Activated naive CD4-positive, alpha-beta T cell treated with anti-CD3 and anti-CD28 coated beads for 36 hours (primary cell): ENCODE measurements at places on chromosomes 5 and 9. TPM values are rescaled to one million over a fixed set of nuclear protein-coding genes. Genes with fewer than 3 reads are reported as not detected.

The PPP1R2B gene
- not detected for total RNA-seq

The PCDHB3 gene
- total RNA-seq = not detected

The OR1J2 gene
- not detected for total RNA-seq

The COL5A1 gene
- total RNA-seq = 0.10 TPM

The CKS2 gene
- total RNA-seq = 278 TPM

The MVB12B gene
- total RNA-seq = 2.6 TPM

DNA sequence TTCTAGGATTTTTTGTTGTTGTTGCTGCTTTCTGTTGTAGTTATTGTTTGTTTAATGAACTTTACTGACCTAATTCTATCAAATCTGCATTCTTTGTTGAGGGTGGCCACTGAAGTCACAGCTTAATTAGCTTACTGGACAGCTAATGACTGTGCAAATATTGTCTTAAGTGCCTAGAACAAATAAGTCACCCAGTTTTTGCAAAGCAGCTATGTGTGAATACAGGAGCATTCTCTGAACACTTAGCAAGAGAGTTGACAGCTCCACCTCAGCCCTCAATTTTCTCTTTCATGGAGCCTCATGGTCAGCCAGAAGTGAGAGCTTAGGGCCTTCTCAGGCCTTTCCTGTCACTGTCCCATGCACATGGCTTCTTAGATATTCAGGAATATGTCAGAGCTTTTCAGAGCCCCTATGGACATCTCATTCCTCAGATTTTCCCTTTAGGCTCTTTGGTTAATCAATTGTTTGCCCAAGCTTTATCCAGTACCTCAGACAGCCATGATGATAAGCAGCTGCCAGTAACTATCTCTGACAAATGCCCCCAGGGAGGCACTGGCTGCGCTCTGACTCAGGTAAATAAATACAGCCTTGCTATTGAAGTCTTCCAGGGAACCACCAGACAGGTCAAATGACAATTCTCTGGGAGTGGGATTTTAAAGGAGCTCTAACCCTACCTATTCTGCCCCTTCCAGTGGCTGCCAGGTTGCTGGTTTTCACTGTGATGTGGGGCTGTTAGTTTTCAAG lies 241.4 kb upstream of the IL12B start:
- no peak overlapping the region for H3K27ac ChIP-seq
- no peak overlapping the region for H3K4me3 ChIP-seq
- H3K4me1 ChIP-seq = no peaks in the 10 kb centered on the region
- DNase-seq = no peak

GRCh38 chr5:64742411-64742810 lies 26.1 kb downstream of the SREK1IP1 start:
- DNase-seq = no peak
- no peak overlapping the region for H3K4me3 ChIP-seq
- H3K27me3 ChIP-seq = no peaks in the 10 kb centered on the region
- no peak overlapping the region for H3K27ac ChIP-seq
- H3K4me1 ChIP-seq = peaks cover 12% of the 10 kb centered on the region

DNA sequence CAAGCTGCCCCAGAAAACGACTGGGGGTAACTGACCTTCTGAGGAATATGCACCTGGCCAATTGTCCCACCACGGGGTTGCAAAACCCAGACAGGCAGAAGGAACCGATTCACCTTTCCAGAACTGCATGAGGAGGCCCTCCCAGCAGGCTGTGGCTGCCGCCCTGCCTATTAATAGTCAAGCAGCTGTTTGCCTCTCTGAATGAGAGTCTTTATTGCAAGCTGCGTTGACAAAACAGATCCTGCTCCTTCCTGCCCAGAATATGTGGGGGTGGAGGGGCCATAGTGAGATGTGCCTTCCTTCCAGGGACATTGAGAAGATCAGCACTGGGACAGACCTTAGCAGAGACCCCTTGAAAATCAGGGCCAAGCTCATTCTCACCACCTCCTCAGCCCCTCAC lies 18.3 kb upstream of the TCOF1 start:
- H3K27ac ChIP-seq = no peak overlapping the region
- H3K36me3 ChIP-seq = no peaks in the 10 kb centered on the region
- H3K4me3 ChIP-seq = no peak overlapping the region
- no peaks in the 10 kb centered on the region for H3K4me1 ChIP-seq
- no peaks in the 10 kb centered on the region for H3K27me3 ChIP-seq

GRCh38 chr5:147055089-147055826 lies 176.7 kb upstream of the PPP2R2B start:
- H3K27ac ChIP-seq = no peak overlapping the region
- peaks cover 8% of the 10 kb centered on the region for H3K27me3 ChIP-seq
- no peak overlapping the region for H3K4me3 ChIP-seq

DNA sequence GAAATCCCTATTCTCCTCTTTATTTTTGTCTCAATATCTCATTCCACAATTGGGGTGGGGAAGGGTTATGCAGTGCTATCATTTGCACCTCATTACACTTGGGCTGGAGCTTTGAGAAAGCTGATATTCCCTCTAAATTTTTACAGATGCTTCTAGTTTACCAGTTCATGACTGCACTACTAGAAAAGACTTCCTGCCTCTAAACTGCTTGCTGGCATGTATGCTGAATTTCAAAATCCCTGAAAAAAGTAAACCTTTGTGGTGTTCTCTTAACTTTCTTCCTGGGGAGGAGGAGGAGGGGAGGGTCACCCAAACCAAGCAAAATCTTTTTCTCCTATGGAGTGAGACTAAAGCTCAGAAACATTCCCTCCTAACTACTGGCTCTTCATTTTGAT lies 45.1 kb downstream of the BNC2 start:
- H3K27ac ChIP-seq = no peak overlapping the region
- H3K36me3 ChIP-seq = no peaks in the 10 kb centered on the region
- H3K4me3 ChIP-seq = no peak overlapping the region
- peaks cover 11% of the 10 kb centered on the region for H3K27me3 ChIP-seq
- DNase-seq = no peak

- H3K36me3 ChIP-seq = no peaks in the 10 kb centered on the region
- no peaks in the 10 kb centered on the region for H3K27me3 ChIP-seq
- no peak overlapping the region for H3K4me3 ChIP-seq
- no peak overlapping the region for H3K27ac ChIP-seq
Observed at GRCh38 chr9:99178912-99179872, 42.5 kb downstream of the ALG2 start.

DNA sequence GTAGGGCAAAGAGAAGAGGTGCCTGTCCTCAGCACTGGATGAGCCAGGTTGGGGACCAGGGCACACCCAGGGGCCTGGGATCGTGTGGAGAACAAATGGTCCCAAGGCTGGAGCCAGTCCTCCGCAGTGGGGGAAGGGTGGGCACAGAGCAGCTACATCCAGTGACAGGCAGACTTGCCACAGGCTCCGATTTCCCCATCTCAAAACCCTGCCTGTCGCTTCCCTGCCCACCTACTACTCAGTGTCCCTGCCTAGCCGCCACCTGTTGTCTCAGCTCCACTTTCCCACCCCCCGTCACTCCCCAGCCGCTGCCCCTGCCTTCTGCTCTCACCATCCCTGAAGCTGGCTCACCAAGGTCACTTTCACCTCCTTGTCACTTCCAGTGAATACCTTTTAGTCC lies 13.9 kb upstream of the ENHO start:
- H3K4me3 ChIP-seq = no peak overlapping the region
- peaks cover 13% of the 10 kb centered on the region for H3K27me3 ChIP-seq
- H3K27ac ChIP-seq = no peak overlapping the region
- no peaks in the 10 kb centered on the region for H3K4me1 ChIP-seq
- DNase-seq = no peak

DNA sequence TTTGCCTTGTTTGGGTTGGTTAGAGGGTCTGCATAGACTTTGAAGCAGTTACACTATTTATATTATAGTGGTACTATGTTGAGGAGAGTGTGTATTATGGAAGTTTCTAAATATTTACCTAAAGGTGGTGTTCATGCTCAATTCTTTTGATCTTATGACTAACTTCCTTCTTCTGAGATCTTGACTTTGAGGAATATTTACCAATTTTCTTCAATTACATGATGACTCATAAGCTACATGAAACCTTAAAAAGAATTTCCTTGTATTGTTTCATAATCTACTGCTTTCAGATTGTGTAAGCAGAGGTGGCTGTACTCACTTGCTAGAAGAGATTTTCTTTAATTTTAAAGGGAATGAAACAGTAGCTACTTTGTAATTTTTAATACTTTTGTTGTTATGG lies 276.1 kb downstream of the TAF11L14 start:
- no peak overlapping the region for H3K4me3 ChIP-seq
- no peaks in the 10 kb centered on the region for H3K4me1 ChIP-seq
- H3K27me3 ChIP-seq = no peaks in the 10 kb centered on the region
- no peak overlapping the region for H3K27ac ChIP-seq
- H3K36me3 ChIP-seq = no peaks in the 10 kb centered on the region
- DNase-seq = no peak

DNA sequence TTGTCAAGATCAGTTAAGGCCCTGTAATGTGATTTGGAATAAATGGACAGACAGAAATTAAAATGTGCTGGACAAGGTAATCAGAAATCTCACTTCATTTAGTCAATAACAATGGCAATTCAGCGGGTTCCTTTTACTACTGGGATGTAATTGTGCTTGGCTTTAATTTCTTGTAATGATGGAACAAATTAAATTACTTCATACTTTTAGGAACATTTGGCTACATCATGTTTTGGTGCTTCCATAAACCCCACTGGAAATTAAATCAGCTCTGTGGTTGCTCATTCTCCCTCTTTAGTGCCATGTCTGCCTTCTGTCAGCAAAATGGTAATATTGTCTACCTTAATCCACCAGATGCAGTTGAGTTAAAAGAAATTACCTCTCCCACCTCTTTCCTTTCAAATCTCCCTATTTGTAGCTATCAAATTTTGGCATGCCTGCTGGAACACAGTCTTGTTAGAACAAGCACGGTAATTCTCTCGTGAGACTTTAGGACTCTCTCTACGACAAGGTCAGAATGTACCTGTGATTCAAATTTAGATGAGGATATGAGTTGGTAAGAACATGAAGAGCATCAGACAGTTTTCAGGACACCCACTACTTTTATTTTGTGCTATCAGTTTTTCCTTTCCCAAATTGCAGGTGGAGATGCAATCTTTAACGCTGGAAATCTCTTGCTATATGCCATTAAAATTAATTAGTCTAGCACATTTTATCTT lies 476.3 kb downstream of the RAB3C start:
- DNase-seq = no peak
- no peaks in the 10 kb centered on the region for H3K36me3 ChIP-seq
- H3K4me3 ChIP-seq = no peak overlapping the region
- H3K27me3 ChIP-seq = no peaks in the 10 kb centered on the region
- H3K27ac ChIP-seq = no peak overlapping the region

GRCh38 chr9:80078826-80079225 lies 507.1 kb downstream of the TLE4 start:
- no peak overlapping the region for H3K27ac ChIP-seq
- H3K4me1 ChIP-seq = no peaks in the 10 kb centered on the region
- no peaks in the 10 kb centered on the region for H3K36me3 ChIP-seq
- no peaks in the 10 kb centered on the region for H3K27me3 ChIP-seq
- DNase-seq = no peak
- H3K4me3 ChIP-seq = no peak overlapping the region

GRCh38 chr5:92574023-92574422 lies 1007.0 kb downstream of the NR2F1-AS1 start:
- DNase-seq = no peak
- no peaks in the 10 kb centered on the region for H3K4me1 ChIP-seq
- H3K4me3 ChIP-seq = no peak overlapping the region
- H3K27me3 ChIP-seq = no peaks in the 10 kb centered on the region
- H3K36me3 ChIP-seq = no peaks in the 10 kb centered on the region

- DNase-seq = no peak
- no peaks in the 10 kb centered on the region for H3K36me3 ChIP-seq
- H3K27me3 ChIP-seq = peaks cover 9% of the 10 kb centered on the region
Observed at GRCh38 chr5:168796000-168796399, 216.8 kb upstream of the PANK3 start.

GRCh38 chr5:171980792-171981191 lies 25.6 kb downstream of the FBXW11 start:
- H3K27ac ChIP-seq = no peak overlapping the region
- H3K4me3 ChIP-seq = no peak overlapping the region
- no peaks in the 10 kb centered on the region for H3K27me3 ChIP-seq
- H3K36me3 ChIP-seq = peaks cover 44% of the 10 kb centered on the region
- no peak for DNase-seq
- peaks cover 54% of the 10 kb centered on the region for H3K4me1 ChIP-seq

GRCh38 chr5:154523104-154523503 lies 45.1 kb upstream of the HAND1 start:
- peaks cover 37% of the 10 kb centered on the region for H3K27me3 ChIP-seq
- H3K4me1 ChIP-seq = peaks cover 1% of the 10 kb centered on the region
- no peak overlapping the region for H3K4me3 ChIP-seq
- no peaks in the 10 kb centered on the region for H3K36me3 ChIP-seq

DNA sequence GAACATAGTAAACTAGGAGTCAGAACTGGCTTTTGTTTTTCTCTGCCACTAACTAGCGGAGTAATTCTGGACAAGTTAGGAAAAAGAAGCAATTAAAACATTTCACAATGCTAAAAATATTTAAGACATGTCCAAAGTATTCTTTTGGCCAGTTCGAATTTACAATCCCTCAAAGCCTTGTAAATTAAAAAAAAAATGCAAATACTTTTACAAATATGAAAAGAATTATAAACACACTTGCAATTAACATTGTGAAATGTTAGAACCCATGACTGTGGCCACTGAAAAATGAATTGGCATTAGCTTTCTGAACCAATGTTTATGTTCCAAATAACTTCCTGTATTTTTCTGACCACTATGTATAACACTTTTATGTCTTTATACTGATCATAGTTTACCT lies 2.2 kb downstream of the RAD1 start:
- no peak overlapping the region for H3K27ac ChIP-seq
- peaks cover 25% of the 10 kb centered on the region for H3K4me1 ChIP-seq
- DNase-seq = no peak
- H3K27me3 ChIP-seq = no peaks in the 10 kb centered on the region
- peaks cover 64% of the 10 kb centered on the region for H3K36me3 ChIP-seq

DNA sequence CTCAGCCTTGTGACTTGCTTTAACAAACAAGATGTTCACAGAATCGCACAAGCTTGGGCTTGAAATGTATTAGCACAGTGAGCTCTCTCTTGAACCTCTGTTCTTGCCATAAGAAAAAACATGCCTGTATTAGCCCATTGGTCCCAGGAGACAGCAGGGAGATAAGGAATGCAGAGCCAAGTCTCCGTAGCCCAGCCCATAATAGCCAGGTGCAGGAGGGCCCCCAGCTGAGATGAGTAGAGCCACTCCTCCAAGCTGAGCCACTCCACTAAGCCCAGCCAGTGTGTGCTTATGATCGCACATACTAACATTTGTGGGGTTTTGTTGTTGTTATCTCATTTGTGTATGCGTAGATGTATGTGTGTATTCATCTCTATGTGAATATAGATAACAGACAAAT lies 21.6 kb upstream of the SVEP1 start:
- no peak overlapping the region for H3K27ac ChIP-seq
- no peaks in the 10 kb centered on the region for H3K36me3 ChIP-seq
- H3K27me3 ChIP-seq = peaks cover 5% of the 10 kb centered on the region
- H3K4me1 ChIP-seq = no peaks in the 10 kb centered on the region
- no peak for DNase-seq
- no peak overlapping the region for H3K4me3 ChIP-seq

DNA sequence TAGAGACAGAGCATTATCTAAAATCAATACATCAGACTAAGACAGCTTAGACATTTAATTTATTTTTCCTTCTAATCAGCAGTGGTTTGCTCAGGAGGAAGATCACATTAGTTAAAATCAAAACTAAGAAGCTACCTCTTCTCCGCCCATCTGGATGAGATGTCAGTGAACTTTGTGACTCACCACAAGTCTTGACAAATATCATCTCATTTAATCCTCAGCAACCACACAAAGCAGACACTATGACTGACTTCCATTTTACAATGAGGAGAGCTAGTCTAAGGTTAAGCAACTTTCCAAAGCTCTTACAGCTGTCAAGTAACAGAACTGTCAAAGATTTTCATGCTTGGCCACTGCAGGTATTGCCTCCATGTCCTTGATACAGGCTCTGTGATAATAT lies 289.5 kb downstream of the DEPDC1B start:
- no peaks in the 10 kb centered on the region for H3K4me1 ChIP-seq
- no peaks in the 10 kb centered on the region for H3K36me3 ChIP-seq
- no peak overlapping the region for H3K27ac ChIP-seq
- no peak overlapping the region for H3K4me3 ChIP-seq
